Hematopoietic multipotent progenitor cell treated with erythropoietin and hydrocortisone succinate and interleukin-3 and kit ligand, for 17 days (in vitro differentiated cells): ENCODE measurements at places on chromosomes 2 and 18.

GRCh38 chr2:40360652-40361051 is 91.2 kb downstream of the SLC8A1 start:
- no peak for DNase-seq

GRCh38 chr2:88450925-88451810 is 1.3 kb downstream of the FOXI3 start:
- no peak for DNase-seq

GRCh38 chr2:126664234-126664633 is 8.3 kb downstream of the GYPC start:
- DNase-seq = peak; percentile 78

GRCh38 chr2:217652761-217653639 is 349.8 kb downstream of the TNS1 start:
- DNase-seq = no peak

- peak; percentile 14 for DNase-seq
Measured at GRCh38 chr2:190911813-190912212, 31.2 kb downstream of the GLS start.

DNA sequence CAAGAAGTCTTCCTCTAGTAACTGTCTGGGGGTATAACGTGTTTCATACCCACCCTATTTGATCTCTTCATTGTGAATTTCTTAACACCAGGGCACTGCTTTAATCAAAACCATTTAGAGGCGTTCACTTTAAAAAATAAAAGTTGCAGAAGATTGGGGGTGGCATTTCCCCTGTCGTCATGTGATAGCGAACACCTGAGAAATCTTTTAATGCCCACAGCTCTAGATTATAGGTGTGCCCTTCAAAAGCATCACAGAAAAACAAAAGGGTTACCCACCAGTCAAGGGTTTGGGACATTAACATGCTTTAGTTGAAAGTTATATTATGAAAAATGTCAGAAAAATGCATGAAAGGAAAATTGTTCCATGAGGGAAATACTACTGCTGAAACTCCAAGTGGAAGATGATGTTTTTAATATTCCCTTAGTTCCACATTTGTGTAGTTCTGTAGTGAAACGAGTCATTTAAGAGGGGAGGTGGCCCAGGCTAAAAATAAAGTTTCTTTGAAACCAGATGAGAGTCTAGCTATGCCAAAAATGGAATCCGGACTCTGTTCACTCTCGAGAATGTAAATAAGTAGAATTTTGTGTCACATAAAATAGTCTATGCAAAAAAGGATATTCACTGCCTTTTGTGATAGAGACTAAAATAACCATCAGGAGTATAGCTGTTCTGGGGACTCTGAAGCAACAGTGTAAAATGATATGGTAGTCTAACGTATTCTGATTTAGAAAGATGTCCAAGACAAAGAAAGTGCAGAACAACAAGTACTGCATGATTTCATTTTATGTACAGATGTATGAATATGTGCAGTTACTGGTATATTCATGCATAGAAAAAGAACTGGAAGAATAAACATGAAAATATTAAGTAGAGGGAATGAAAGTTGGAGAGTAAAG is 95.3 kb downstream of the TMEM247 start:
- DNase-seq = no peak

DNA sequence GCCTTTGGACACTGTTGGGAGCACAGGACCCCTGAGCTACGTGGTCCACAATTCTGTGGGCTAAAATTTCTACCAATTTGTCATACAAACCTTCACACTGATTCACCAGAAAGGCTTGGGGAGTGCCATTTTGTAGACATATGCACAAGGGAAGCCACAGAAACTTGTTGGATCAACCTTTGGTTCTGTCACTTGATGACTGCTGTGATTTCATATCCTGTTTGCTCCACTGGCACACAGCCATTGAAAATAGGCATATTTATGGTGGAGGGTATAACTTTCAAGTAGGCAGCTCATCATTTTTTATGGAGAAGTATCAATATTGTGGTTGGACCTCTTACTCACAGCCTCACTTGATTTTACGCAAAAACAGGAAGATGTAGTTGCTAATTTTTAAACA is 10.5 kb downstream of the NAPG start:
- DNase-seq = no peak

DNA sequence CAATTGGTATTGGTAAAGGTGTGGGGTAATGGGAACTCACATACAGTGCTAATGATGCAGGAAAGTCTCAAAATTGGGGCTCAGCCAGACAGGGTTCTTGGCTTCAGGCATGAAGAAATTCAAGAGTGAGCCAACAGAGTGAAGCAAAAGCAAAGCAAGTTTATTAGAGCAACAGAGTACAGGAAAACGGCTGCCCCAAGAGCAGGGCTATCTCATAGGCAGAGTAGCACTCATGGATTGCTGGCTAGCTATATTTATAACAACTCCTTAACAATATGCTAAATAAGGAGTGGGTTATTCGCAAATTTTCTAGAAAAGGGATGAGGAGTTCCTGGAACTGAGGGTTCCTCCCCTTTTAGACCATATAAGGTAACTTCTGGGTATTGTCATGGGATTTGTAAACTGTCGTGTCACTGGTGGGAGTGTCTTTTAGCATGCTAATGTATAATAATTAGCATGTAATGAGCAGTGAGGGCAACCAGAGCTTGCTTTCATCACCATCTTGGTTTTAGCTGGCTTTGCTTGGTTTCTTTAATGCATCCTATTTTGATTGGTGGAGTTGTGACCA is 233.8 kb upstream of the NOL4 start:
- no peak for DNase-seq

DNA sequence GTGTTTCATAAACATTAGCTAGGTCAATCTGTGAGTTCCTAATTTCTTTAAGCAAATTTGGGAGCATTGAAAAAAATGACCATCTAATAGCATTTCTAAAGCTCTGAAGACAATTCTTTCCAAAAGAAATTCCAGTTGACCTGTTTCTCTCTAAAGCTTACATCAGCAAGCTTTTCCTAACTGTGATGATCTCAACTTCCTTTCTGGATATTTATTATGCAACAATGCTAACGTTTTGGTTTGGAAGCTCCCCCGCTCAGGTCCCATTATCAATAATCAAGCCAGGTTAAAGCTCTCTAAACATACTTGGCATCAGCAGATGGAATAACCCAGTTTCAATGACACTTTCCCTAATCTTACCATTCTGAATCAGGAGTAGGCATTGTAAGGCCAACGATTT is 196.3 kb upstream of the TANK start:
- no peak for DNase-seq

GRCh38 chr2:113061241-113061640 is 2.2 kb downstream of the IL36RN start:
- DNase-seq = no peak

- peak; percentile 69 for DNase-seq
Measured at GRCh38 chr2:9474361-9475057, at the start of gene IAH1. IAH1 (plus strand) TSS chr2:9474551; CDS start chr2:9474567, 16 bp downstream.

DNA sequence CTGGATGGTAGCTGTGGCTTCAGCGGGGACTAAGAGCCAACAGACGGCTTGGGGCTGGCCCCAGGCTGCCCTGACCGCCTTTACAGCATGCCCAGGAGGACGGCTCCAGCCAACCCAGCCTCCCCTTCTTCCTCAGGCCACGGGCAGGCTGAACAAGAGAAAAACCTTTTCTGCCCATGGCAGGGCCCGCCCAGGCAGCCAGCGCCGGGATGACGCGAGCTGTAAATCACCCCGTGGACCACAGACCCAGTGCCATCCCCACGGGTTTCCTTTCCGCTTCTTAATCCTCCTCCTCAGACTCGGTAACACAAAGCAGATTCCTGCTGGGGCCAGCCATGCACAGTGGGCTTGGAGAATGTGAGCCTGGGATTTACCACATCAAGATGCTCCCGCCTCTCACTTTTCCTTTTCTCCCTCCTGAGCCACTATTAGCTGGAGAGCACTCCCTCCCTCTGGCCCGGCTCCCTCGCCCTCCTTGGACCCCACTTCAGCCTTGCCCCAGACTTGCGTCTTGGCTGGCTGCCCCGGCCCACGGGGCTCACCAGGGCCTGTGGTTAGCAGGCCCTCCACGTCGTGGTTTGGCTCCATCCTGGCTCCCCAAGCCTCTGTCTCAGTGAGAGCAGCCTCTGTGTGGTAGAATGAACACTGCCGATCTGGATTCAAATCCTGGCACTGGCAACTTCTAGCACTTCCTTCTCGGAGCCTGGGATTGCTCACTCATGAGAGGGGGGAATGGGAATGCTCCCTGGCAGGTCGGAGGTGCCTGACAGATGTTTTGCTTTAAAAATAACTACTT is 31.4 kb downstream of the ATOH8 start:
- no peak for DNase-seq

GRCh38 chr2:143988082-143988481 is 531.8 kb downstream of the ZEB2 start:
- DNase-seq = no peak

- no peak for DNase-seq
Measured at GRCh38 chr2:56713161-56713676, 529.4 kb downstream of the CCDC85A start.
